Dorsolateral prefrontal cortex (tissue), 122 donors: ENCODE measurements at places on chromosomes 6 and 20. TPM values are rescaled to one million over a fixed set of nuclear protein-coding genes. Genes with fewer than 3 reads are reported as not detected.

Gene SPATA25
- 6.0 TPM for total RNA-seq

Gene NQO2
- 70.1 TPM for total RNA-seq

Gene THBS2
- 26.1 TPM for total RNA-seq

Gene BCAS1
- total RNA-seq: 91.7 TPM

Gene HTR1E
- 13.7 TPM for total RNA-seq

Gene KCNK15
- total RNA-seq: 0.75 TPM

Gene CGA
- not detected for total RNA-seq

Gene VIP
- total RNA-seq: 3.1 TPM

Gene EMILIN3
- 5.7 TPM for total RNA-seq

Gene PTPRT
- total RNA-seq: 69.9 TPM
